DND-41 (cell line): ENCODE measurements at places on chromosomes 4 and X.
A peak's percentile ranks its signal among the peaks of the same experiment; 100 is the strongest.

DNA sequence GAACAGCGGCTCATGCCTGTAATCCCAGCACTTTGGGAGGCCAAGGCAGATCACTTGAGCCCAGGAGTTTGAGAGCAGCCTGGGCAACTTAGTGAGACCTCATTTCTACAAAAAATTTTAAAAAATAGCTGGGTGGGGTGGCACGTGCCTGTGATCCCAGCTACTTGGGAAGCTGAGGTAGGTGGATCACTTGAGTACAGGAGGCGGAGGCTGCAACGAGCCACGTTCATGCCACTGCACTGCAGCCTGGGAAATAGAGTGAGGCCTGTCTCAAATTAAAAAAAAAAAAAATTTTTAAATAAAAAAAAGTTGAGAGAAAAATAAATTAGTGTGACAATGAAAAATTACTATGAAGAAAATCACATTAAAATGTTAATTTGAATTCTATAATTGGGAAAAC, 10.5 kb downstream of the VEGFC start:
- no peaks in the 10 kb centered on the region for H3K4me1 ChIP-seq
- no peak overlapping the region for H3K4me3 ChIP-seq
- no peak for DNase-seq
- no peak overlapping the region for H3K27ac ChIP-seq
- no peaks in the 10 kb centered on the region for H3K36me3 ChIP-seq

- H3K36me3 ChIP-seq: no peaks in the 10 kb centered on the region
- H3K27me3 ChIP-seq: no peaks in the 10 kb centered on the region
- H3K4me1 ChIP-seq: no peaks in the 10 kb centered on the region
- peak; percentile 3 for DNase-seq
- H3K27ac ChIP-seq: no peak overlapping the region
Observed at GRCh38 chr4:105184316-105184980, 37.8 kb downstream of the TET2 start.

DNA sequence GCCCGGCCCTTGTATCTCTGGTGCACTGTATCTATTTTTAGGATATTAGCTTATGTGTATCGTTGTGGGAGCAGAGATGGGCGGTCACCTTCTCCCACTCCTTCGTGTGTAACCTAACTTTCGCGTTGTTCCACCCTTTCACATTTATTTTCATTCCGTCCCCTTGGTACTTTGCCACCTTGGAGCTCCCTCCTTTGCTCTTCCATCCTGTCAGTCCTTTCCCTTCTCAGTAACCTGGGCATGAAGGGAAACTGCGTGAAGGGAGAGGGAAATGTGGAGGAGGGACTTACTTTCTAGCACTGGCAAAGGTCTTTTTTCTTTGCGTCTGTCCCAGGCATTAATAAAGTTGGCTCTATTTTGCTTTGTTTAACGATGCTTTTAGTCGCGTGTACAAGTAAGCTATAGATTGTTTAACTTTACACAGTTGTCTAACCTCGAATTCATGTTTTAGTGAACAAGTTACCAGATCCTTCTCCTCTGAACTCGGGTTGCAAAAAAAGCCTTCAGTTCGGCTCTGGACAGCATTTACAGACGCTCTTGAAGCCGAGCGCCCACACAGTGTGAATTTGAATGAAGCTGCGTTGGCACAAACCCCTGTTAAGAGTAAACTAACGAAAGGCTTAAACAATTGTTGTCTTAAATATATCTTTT, 3.9 kb downstream of the PCDH10 start:
- no peaks in the 10 kb centered on the region for H3K27me3 ChIP-seq
- H3K36me3 ChIP-seq: peaks cover 12% of the 10 kb centered on the region; the same call in 1 of the 2 replicates
- no peak for DNase-seq
- peaks cover 36% of the 10 kb centered on the region for H3K4me1 ChIP-seq

- no peaks in the 10 kb centered on the region for H3K36me3 ChIP-seq
- DNase-seq: no peak
- no peak overlapping the region for H3K4me3 ChIP-seq
Observed at GRCh38 chrX:19089555-19090040, 32.7 kb downstream of the ADGRG2 start.

GRCh38 chrX:77564823-77565222, 117.6 kb downstream of the FGF16 start:
- no peak for DNase-seq
- H3K36me3 ChIP-seq: peaks cover 12% of the 10 kb centered on the region
- H3K27me3 ChIP-seq: no peaks in the 10 kb centered on the region
- H3K4me3 ChIP-seq: no peak overlapping the region
- H3K4me1 ChIP-seq: no peaks in the 10 kb centered on the region

DNA sequence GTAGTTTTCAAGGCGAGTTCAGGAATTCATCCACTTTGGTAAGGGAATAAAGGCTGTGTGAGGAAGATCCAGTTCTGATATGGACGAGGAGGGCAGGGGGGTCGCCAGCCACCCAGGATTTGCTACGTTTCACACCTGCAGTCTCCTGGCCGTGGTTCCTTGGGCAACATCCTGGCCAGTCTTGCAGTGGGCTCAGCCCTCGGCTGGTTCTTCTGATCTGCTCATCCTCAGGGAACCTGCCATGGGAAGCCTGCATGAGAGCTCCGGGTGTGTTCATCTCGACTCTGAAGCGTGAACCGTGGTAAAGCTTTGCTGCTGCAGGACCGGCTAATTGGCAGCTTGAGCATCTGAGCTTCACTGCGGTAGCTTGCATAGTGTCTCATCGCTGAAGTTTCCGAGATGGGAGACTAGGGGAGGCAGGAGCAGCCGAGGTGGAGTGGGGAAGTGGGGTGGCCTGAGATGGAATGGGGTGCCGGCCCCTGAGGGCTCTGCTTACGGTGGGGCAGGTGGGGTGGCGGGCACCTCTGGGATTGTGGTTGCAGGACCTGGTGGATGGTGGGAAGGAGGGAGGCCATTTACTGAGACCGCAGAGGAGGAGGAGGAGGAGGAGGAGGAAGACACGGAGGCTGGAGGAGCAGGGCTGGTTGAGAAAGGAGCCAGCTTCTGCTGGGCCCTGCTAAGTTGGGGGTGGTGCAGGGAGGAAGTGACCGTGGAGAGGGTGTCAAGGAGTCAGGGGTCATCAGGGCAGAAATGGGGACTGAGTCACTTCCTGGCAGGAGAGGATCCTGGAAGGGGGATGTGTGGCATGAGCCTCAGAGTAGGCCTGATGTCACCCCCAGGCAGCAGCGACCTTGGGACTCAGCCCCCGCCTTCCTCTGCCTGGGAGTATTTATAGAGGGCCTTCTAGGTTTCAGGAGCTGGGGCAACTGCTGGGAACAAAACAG, 213.1 kb upstream of the PSAPL1 start:
- no peaks in the 10 kb centered on the region for H3K27me3 ChIP-seq
- no peak overlapping the region for H3K4me3 ChIP-seq
- no peak overlapping the region for H3K27ac ChIP-seq
- no peaks in the 10 kb centered on the region for H3K36me3 ChIP-seq
- DNase-seq: no peak

- no peak overlapping the region for H3K4me3 ChIP-seq
- no peak for DNase-seq
- no peaks in the 10 kb centered on the region for H3K27me3 ChIP-seq
- no peaks in the 10 kb centered on the region for H3K4me1 ChIP-seq
- no peak overlapping the region for H3K27ac ChIP-seq
Observed at GRCh38 chr4:73527196-73527595, 45.7 kb downstream of the AFM start.

GRCh38 chrX:52270453-52271116, 85.9 kb downstream of the MAGED4 start:
- no peaks in the 10 kb centered on the region for H3K27me3 ChIP-seq
- no peak overlapping the region for H3K27ac ChIP-seq
- H3K36me3 ChIP-seq: no peaks in the 10 kb centered on the region
- H3K4me3 ChIP-seq: no peak overlapping the region
- no peaks in the 10 kb centered on the region for H3K4me1 ChIP-seq

GRCh38 chrX:12894074-12895030, 12.1 kb upstream of the TLR8 start:
- no peak overlapping the region for H3K4me3 ChIP-seq
- no peak overlapping the region for H3K27ac ChIP-seq
- peaks cover 3% of the 10 kb centered on the region for H3K27me3 ChIP-seq
- H3K36me3 ChIP-seq: no peaks in the 10 kb centered on the region
- peak; percentile 64 for DNase-seq

GRCh38 chrX:2561456-2561855, 60.7 kb upstream of the DHRSX start:
- DNase-seq: no peak
- H3K27me3 ChIP-seq: no peaks in the 10 kb centered on the region
- H3K36me3 ChIP-seq: no peaks in the 10 kb centered on the region
